Mesothelial cell of epicardium (in vitro differentiated cells): ENCODE measurements at places on chromosomes 4 and X. TPM values are rescaled to one million over a fixed set of nuclear protein-coding genes. Genes with fewer than 3 reads are reported as not detected.
A peak's percentile ranks its signal among the peaks of the same experiment; 100 is the strongest.

Gene GLRA2
- total RNA-seq = not detected in 3 replicates

Gene FREM3
- not detected in 3 replicates for total RNA-seq

Gene KIF4A
- total RNA-seq = 12.2 to 13.1 TPM (median 12.7 TPM) in 3 replicates

Gene DGKK
- total RNA-seq = 0.04 to 0.07 TPM (median 0.05 TPM) in 3 replicates

Gene IL1RAPL1
- total RNA-seq = 15.2 to 17.0 TPM (median 16.6 TPM) in 3 replicates

Gene VSIG4
- not detected in 3 replicates for total RNA-seq

Gene CTAG2
- total RNA-seq = not detected in 3 replicates

Gene UFSP2
- 30.6 to 37.2 TPM (median 36.1 TPM) in 3 replicates for total RNA-seq

DNA sequence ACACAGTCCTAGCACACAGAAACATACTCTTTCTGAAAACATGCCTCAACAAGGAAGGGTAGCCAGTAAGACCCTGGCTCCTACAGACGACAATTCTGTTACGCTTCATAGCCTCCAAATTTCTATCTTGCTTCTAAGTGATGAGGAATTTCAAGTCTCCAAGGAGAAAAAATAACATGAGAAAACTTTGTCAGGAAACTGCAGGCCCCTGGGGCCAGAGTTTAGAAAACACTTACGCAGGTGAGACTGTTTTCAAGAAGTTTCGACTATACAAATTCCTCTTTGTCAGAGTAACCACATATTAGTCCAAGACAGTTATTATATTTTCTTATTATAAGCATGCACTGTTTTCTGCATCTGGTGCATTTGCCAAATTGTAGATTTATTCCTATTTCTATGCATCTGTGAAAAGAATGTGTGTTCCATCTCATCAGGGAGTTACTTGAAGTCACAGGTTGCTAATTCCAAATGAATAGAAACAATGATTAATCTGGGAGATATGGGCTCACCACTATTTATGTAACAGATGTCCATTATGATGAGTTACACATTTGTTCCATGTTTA, 30.3 kb upstream of the HCCS start:
- no peak for DNase-seq

DNA sequence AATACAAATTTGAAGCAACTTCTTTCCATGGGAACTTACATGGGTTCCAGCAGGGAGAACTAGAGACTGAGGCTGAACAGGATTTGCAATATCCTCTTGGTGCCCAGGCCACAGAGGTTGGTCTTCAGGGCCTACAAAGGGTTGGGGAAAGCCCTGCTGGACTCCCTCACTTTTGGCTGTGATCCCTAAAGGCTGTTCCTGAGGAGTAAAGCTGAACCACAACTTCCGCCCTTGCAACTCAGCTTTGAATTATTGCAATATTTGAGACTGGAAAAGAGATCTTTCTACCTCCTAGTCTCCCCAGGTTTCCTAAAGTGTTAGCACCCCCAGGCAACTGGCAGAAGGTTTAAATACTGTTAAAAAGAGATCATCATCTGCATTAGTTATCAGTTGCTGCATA, 26.9 kb downstream of the DCHS2 start:
- no peak for DNase-seq

- no peak for DNase-seq
Observed at GRCh38 chrX:137482136-137482535, 83.8 kb upstream of the ZIC3 start.

GRCh38 chrX:153029162-153029561, 27.1 kb upstream of the PNMA3 start:
- DNase-seq = no peak

- no peak for DNase-seq
Observed at GRCh38 chr4:112190684-112191083, 40.9 kb upstream of the AP1AR start.

GRCh38 chr4:53601251-53601764, 10.0 kb upstream of the LNX1 start:
- DNase-seq = no peak

DNA sequence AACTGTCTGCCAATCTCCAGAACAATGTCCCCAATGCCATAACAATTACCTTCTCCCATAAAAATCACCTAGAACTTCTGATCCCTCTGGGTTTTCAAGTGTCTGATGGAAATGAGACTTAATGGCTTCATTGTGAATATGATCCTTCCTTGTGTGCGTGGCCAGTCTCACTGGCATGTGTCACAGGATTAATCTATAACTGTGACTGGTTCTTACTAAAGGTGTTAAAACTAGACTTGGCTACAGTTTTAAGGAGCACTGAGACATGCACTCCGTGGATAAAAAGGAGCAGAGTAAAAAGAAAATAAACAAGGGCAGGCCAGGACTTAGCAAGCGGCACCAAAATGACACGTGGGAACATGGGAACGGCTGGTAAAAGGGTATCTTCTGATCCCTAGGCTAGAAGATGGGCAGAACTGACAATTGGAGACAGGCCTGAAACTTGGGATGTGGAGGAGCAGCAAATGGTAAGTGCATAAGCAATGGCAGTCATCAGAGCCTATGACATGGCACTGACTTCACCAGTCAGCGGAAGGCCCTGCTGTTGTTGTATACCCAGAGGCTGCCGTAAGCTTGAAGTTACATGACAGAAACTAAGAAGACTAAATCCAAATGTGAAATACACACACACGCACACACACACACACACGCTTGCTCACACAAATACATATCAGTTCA, 256.6 kb upstream of the NOCT start:
- no peak for DNase-seq

GRCh38 chr4:57148831-57149505, 38.8 kb upstream of the IGFBP7 start:
- DNase-seq = no peak

DNA sequence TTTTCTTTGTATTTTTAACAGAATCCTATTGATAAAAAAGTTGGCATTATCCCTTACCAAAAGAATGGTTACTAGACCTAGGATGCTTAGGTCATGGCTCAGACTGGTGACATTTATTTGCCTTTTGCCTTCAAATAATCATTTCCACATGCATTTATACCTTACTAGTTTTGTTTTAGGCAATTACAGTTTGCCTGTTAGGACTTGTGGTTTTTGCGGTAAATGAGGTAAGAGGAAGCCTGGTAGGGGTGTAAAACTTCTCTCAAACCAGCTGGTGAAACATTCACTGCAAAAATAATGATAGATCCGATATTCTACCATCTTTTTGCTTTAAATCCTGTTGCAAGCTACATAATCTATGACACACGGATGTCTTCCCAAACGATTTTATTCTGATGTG, 12.1 kb downstream of the LAMP2 start:
- no peak for DNase-seq

DNA sequence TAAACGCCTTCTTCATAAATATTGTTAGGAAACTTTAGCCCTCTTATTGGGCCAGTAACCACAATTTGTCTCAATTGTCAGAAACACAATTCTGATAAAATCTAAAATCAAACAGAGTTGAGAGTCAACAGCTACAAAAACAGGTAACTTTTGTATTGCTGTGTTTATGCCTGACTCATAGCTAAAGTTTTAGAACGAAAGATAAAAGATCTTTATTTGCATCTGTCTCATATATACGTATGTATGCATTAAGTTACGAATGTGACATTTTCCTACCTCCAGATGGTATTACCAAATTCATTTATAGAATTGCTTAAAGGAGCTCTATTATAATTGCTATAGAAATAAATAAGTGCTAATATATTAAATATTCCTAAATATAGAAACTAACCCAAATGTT, 887.9 kb upstream of the NDST4 start:
- DNase-seq = no peak

DNA sequence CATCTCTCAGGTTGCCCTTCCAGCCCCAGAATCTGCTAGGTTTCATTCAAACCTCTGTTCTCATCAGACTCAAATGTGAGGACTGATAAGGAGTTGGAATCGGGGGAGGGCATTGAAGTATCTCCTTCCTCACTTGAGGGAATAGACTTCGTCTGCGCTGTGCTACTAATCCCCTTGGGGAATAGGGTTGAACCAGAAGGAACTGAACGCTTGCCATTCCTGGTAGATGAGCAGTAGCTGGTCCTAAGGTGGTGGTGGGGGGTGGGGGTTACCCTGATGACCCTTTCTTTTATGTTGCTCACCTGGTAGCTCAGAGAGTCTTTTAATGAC, 692 bp upstream of the SLC9A7 start:
- DNase-seq = no peak

DNA sequence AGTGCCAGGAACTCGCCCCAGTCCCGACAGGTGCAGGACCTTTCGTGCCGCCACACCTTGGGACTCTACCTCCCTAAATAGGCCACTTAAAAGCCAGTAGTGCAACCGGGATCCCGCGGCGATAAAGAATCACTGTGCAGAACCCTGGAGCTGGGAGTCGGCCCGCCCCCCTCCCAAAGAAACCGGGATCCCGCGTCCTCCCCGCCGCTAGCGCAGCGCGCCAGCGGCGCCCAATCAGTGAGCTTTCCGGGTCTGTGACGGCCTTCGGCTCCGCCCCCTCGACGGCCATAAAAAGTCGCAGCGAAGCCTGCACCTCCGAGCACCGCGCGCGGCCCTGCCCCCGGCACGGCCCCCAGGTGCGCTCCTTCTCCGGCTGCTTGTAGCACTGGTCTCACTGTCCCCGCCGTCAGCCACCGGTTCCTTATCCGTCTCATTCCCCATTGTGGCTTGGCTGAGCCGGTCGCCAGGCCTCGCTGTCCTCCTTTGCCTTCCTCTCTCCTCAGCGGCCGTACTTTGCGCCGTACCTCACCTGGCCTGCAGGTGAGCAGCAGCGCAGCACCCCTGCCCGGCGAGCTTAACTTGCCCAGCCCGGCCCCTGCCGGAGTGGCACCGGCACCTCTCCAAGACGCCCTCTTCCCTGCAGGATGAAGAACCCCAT, at the start of gene LRAT:
Gene LRAT, plus strand, starts transcription at position 318 of the 658 bp plus-strand sequence. Its CDS starts 327 bp downstream, at position 645.
- DNase-seq = peak; percentile 78

DNA sequence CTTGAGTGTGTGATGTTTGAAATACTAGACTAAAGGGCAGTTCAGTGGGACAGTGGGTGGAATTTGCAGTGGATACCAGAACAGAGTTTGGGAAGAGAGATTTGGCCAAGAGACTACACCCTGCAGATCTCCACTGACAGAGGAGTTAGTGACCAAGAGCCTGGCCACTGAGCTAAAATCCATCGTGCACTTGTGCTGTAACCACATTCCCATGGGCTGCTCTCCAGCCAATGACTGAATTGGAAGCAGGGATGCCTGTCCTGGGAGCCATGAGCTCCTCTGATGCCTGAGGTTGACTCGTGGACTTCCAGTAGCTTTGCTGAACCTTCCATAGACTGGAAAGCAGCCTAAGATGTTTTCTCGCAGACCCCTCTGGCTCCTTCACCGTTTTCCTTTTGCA, 296.1 kb downstream of the TRIML1 start:
- DNase-seq = no peak

- DNase-seq = no peak
Observed at GRCh38 chrX:69314436-69315348, 149.4 kb upstream of the PJA1 start.

- no peak for DNase-seq
Observed at GRCh38 chrX:82961129-82961528, 547.0 kb upstream of the POU3F4 start.

DNA sequence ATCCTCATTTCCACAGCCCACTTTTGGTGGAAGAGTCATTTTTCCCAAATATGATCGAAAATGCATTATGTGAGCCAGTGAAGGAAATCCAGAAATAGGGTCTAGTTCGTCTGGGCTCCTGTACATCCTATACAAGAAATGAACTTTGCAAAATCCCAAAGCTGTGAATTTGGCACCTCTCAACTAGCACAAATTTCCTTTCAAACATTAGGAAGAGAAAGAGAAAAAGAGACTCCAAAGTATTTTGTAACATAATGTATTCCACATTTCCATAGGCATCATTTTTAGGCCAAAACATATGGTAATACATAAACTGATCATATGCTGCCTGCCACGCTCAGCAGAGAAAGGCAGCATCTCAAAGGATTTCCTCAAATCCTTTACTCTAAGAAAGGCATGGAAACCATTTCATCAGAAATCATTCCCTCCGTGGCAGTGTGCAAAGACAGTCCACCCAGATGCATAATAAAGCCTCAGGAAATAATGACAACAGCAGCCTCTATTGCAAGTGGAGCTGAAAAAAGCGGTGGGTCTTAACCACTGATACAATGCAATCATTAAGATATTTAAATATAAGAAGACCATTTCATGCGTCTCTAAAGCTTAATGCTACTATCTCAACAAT, 56.8 kb downstream of the ANOS1 start:
- DNase-seq = no peak

GRCh38 chrX:35456891-35457290, 341.3 kb upstream of the MAGEB16 start:
- no peak for DNase-seq

GRCh38 chrX:65607070-65607742, 60.2 kb upstream of the MSN start:
- no peak for DNase-seq

DNA sequence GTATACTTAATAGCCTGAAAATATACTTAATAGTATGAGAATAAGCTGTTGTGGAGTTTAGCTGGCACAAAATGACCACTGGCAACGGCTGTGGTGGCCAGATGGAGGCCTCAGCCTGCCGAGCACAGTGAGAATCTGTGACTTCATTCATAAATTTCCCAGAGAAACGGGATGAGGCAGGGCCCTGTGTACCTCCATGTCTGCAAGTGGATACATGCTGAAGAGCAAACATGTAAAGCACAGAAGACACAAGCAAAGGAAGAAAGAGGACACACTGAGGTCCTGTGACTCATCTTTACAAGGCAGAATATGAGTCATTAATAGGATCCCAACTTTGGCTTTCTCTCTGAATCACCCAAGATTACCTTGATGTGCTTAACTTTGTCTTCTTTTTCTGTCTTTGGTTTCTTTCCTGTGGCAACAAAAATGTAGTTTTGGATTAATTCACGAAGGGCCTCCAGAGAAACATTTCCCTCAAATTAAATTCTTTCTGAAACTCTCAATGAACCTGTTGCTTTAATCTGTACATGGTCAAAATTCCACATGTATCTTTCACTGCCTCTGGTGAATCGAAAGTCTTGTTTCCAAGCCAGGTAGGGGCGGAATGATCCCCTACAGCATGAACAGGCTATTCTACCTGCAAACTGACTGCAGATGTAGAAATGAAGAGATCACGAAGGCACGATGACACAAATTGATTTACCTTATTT, 56.4 kb downstream of the IRF2 start:
- no peak for DNase-seq

DNA sequence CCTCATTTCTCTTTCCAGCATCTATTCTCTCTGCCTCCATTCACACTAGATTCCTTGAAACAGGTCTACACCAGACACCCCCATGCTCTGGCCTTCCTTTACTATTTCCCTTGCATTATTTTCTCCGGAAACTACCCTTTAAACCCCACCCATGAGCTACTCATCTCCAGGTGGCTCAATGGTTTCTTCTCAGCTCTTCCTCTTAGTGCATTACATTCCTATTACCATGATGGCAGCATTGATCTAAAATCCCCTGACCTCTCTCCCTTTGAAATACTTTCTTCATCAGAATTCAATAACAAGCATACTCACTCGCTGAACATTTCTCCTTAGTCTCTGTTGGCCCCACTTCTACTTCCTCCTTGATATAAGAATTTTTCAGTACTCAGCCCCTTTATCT, 94.6 kb downstream of the SYNPO2 start:
- DNase-seq = no peak

DNA sequence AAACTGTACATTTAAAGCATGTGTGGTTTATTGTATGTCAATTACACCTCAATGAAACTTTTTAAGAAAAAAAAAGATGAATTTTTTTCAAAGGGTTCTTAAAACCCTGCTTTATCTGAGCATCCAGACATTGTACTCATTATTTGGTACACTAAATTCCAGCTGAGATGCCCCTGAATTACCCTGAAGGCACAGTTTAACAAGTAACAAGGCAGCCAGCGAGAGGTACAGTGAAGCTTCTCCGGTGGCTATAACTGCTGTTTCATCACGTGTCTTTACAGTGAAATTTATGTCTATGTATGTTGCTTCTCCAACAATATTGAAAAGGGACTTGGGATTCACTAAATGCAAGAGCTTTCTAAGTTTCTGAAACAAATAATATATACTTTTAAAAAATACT, 15.8 kb downstream of the SLC7A11 start:
- DNase-seq = no peak
